ENCODE measurements at places on chromosomes 4 and X.

GRCh38 chr4:38889143-38889542 lies 21.5 kb downstream of the FAM114A1 start:
- no peak for DNase-seq

DNA sequence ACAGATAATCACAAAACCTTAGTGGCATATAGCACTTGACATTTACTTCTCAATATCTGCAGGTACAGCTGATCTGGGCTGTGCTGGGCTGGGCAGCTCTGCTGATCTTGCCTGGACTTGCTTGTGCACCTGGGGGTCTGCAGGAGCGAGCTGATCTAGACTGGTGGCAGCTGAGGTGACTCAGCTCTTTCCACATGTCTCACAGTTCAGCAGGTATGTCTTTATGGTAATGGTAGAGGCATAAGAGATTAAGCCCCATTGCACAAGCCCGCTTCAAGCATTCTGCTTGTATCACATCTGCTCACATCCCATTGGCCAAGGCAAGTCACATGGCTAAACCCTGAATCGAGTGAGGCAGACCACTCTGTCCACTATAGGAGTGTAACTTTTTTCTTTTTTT lies 506.7 kb downstream of the BCOR start:
- no peak for DNase-seq

DNA sequence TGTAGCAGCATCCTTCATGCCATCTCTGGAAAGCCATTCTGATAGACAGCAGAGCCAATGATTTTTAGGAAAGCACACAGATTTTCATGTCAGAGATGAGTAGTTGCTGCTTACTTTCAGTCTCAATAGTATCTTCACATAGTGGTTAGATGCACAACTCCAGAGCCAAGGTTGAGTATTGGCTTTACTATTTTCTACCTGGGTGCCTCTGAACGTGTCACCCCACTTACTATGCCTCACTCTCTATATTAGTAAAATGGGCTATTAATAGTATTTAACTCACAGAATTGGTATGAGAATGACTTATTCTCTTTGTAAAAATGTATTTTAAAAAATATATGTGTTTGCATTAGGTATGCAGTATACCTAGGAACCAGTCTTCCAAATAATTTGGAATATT lies 108.8 kb upstream of the STIM2 start:
- DNase-seq: no peak

GRCh38 chrX:15158736-15159406 lies 111.0 kb downstream of the ASB9 start:
- DNase-seq: no peak

DNA sequence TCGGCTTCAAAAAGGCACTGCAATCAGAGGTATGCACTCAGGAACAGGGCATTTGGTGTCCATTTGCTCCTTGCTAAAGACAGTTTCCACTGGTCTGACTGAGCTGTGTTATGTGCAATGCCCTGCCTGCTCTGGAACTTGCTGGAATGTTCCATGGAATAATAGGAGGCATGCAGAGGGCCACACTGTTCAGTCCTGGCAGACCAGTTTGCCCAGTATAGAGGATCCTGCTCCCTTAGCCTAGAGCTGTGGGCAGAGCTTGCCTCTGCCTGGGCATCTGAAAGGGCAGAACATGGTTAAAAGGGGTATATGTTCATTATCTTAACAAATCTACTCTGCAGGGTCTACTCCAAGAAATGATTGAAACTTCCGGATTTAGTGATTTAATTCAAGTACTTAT lies 27.8 kb upstream of the CD99L2 start:
- DNase-seq: no peak

- DNase-seq: no peak
Observed at GRCh38 chr4:41058426-41058825, 155.9 kb downstream of the APBB2 start.

DNA sequence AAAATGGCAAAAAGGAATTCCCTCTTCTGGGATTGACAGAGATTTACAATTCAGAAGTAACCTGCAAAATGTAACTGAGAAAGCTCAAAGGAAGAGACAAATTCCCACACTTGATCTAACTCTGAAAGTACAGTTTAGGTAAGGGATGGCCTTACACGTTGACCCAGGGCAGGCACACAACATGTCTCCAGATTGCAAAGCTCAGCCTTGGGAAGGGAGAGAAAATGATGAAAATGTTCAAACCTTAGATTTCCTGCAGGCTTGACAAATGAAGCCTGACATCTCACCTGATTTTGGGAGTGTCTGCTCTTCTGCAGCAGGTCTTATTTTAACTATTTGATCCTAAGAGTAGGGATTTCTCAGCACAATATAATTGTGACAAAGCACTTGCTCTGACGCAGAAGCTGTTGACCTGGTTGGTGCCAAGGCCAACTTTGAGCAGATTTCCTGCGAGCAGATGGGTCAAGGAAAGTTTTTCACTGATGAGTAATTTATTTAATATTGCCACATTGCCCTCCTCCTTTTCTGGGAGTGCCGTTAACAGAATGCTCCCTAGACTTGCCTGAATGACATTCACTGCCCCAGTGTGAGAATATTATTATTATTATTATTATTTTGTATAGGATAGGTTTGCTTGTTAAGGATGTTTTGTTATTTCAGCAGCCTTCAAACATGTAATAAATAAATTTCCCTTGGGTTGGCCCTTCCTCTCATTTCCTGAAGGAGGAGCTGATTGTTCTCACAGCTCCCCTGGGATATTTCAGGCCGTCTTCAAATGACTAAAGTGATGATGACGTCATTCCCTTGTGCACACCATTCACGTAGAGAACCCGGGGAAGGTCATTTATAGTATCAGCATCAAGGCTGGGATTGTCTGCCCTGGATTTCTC lies 157.1 kb downstream of the VEGFC start:
- DNase-seq: no peak

- no peak for DNase-seq
Observed at GRCh38 chr4:52358366-52358765, 300.7 kb downstream of the USP46 start.

DNA sequence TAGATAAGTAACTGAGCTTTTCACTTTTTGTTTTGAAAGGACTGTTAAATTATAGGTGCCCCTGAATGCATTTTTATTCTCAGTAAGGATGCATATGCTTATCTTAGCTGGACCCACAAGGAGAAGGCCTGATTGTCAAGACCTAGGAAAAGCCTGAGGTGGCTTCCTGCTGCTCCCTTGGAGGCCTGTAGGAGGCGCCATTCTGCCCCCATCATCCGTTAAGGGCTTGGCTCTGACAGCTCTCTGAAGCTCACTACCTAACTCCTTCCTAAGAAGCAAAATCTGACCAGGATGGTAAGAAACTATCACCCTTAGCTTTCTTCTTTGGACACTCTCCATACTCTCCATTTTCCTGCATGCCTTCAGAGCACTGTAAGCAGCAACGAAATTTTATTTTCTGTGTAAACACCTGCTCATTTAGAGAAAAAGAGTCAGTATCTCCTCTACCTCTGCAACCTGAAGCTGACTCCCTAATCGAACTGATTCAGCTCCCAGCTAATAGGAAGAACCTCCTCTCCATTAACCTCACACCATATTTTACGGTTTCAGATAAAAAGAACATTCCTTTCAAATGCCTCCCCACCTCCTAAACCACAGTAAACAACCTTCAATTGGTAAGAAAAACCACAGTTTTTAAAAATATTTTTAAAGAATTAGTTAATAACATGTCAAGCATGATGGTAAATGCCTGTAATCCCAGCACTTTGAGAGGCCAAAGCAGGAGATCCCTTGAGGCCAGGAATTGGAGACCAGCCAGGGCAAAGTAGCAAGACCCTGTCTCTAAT lies 73.4 kb upstream of the EDNRA start:
- no peak for DNase-seq

GRCh38 chr4:83250687-83251446 lies 33.7 kb downstream of the COQ2 start:
- DNase-seq: no peak

- DNase-seq: no peak
Observed at GRCh38 chr4:101083131-101083530, 264.2 kb downstream of the PPP3CA start.

DNA sequence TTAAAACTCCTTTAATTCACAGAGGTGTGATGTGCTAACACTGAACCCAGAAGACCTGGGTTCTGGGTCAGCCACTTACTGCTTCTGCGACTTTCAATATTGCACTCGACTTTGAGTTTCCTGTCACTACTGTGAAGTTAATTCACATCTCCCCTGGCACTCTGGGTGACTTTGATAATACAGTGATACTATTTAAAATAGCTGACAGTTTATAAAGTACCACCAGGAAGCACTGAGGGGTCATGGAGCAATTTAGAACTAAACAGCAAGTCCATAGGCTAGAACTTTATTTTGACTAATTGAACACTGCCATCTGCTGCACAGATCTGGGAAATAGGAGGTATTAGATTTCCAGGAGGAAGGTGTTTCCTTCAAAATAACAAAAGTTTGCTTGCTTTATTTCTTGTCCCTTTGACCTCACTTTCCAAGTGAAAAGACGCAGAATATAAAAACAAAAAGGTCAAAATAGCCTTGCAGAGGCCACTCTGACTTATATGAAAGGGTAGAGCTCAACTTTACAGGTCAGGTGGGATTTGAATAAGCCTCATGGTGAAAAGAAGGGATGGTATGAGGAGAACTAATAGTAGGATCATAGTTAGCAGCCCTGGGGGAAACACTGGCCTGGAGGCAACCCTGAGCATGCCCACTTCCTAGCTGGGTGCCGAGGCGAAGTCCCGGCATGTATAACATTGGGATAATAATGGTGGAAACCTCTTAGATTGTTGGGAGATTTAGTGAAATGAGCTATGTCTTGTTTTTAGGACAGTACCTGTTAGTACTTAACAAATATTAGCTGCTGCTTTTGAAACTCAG lies 53.4 kb downstream of the ZNF518B start:
- no peak for DNase-seq

DNA sequence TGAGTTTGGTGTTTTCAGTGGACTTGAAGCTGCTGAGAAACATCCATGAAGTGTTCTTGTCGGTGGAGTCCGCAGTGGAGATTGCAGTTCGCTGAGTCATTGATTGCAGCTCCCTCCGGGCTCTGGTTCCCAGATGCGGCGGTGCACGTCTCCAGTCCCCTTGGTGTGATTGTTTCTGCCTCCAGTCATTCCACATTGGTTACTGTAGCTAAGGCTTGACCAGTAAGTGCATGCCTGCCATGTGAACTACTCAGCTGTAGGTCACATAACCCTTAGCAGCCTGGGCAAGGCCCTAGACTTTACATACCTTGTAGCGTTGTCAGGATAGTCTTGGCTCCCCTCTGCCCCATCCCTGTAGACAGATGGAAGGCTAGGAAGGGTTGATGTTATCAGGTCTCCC lies 53.8 kb upstream of the CLCN4 start:
- DNase-seq: no peak

- no peak for DNase-seq
Observed at GRCh38 chr4:55485821-55486220, 60.9 kb downstream of the CLOCK start.

DNA sequence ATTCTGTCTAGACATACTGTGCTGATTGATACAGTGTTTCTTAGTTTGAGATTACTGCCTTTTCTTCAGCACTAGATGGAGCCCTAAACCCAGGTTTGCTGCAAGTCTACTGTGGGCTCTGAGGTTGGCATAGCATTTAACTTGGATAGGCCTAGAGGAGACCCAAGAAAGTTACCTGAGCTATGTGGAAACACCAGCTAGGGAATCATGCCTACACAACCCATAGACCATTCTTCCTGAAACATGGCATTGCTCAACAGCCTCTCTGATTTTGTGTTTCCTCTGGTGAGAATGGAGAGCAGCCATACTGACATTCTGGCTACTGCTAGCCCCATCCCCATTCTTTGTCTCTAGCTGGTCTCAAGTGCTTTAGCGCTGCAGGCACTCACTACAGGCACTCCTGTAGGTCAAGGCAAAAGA lies 287.7 kb upstream of the PCDH18 start:
- DNase-seq: no peak

- no peak for DNase-seq
Observed at GRCh38 chrX:129782706-129783105, 3.0 kb downstream of the SASH3 start.

GRCh38 chrX:1581132-1581531 lies 10.3 kb upstream of the AKAP17A start:
- peak; percentile 37 for DNase-seq

- no peak for DNase-seq
Observed at GRCh38 chr4:83996254-83996653, 460.3 kb downstream of the GPAT3 start.

DNA sequence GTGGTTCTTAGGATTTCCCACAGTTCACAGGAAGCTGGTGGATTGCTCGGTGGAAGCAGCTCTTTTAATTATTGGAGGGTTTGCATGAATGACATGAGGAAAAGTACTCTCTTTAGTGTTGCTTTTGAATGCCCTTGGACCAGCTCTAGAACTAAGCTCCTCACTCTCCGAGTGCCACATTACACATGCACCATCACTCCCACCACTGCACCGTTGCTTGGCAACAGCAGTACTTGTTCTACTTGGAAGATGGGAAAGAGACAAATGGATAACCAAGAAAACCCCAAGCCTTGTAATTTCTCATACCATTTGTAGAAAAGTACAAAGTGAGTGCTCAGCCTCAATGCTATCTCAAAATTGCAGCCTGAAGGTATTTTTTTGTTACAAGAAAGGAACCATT lies 620.2 kb upstream of the BOD1L1 start:
- DNase-seq: no peak

DNA sequence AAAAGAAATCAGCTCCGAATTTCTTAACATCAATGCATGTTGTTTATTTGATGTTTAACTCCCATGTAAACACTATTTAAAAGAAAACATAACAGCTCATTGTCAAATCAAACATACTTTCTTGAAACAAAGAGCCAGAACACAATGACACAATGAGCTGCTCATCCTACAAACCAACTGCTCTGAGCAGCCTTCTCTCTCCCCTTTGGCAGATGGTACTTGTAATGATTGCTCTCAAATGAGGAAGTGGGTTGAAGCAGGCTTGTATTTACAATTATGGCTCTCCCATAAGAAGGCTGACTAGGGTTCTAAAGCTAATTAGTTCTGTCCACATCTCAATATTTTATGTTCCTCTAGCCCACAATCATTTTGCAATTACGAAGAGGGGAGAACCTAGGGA lies 637.8 kb upstream of the ADGRL3 start:
- DNase-seq: no peak

- no peak for DNase-seq
Observed at GRCh38 chrX:19798423-19798822, 89.0 kb downstream of the SH3KBP1 start.

- no peak for DNase-seq
Observed at GRCh38 chrX:152136312-152136711, 2.1 kb downstream of the MAGEA10 start.

DNA sequence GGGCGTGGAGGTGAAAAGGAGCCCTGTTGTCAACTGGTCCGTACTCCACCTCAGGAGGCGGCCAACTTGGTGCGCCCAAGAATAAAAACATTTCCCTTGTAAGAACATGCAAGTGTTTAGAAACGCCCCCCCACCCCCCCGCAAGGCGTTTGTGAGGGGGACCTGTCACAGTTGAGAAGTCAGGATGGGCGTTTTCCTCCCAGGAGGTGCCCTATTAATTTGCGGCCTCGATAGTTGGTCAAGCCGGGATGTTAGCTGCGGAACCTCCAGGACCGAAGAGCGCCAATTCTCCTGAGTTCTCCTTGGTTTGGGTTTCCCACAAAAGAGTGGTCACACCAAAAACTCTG lies 651 bp upstream of the SAP30 start:
- DNase-seq: peak; percentile 36
